Skin of body (tissue), 3 donors: ENCODE measurements at places on chromosomes 1 and 21.

DNA sequence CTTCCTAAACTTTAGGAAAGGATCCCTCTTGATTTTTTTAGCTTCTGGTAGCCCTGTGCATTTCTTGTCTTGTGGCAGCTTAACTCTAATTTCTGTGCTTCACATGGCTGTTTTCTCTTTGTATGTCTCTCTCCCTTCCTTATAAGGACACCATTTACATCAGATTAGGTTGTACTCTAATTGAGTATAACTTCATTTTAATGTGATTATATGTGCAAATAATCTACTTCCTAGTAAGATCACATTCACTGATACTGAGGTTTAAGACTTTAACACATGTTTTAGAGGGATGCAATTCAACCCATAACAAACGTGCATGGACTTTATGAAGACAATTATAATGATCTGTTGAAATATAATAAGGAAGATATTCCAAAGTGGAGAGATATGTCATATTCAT, 46.7 kb downstream of the RGS4 start:
- no peak for DNase-seq

DNA sequence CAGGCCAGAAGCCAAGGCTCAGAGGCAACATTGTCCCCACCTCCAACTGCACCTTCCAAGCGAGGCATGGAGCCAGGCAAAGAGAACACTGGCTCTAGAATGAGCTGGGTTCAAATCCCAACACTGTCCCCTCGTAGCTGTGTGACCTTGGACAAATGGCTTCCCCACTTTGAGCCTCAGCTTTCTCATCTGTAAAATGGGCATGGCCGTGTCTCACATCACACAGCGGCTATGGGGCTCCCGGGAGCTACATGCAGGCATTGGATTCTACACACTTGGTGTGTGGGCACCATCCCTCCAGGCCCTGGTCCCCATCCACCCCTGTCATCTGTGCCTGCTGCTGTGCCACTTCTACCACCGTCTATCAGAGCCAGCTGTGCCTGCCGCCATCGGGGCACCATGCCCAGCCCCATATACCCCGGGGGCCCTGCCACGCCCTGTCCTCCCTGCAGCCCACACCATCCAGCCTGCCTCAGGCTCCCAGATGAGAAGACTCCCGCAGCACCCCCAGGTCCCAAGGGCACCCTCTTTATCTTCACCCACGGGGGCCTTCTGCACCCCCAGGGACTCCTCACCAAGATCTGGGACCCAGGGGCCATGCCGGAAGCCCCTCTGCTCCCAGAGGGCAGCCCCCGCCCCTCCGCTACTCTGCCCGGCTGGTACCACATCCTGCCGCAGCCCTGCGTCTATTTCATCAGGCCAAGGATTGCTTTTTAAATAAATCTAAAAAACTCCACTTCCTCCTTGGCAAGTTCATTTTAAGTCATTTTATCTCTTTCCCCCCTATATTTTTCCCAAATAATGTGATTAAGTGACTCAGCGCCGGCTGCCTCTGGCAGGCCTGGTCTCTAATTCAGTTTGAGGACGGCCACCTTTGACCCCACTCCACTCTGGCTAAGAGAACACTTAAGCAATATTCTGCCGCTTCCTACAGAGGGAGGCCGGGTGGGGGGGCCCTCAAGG, 107.8 kb upstream of the TARDBP start:
- no peak for DNase-seq

DNA sequence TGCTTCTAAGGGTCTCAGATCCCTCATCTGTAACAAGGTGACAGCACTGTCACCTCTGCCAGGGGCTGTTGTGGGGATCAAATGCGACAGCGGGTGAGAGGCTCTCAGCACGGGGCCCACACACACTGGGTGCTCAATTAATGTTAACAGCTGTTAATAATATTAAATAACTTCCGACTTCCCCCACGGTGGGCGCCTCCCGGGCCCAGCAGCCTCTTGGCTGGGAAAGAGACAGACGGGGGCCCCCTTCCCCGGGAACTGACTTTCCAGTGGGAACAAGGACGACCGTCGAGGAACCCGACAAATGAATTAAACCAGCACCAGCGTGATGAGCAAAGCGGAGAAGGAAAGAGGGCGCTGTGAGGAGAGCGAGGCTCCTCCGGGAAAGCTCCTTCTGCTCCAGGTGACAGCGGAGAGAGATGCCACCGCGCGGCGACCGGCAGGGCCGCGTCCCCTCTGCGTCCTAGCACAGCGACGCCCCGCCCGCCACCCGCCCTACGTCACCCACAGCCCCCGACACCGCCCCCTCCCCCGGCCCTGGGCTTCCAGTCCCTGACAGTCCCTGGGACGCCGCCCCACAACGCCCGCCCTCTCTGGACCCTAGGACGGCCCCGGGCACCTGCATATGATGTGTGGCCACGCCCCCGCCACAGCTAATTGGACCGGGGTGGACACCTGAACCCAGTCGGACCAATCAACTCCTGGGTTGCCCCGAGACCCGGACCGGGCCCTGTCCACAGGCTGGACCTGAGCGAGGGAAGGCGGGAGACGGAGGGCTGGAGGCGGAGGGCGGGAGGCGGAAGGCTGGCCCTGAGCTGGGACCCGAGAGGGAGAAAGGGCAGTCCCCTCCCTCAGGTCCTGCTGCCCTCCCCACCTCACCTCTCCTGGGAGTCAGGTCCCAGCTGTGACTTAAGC, 38.2 kb downstream of the MATN1 start:
- no peak for DNase-seq

DNA sequence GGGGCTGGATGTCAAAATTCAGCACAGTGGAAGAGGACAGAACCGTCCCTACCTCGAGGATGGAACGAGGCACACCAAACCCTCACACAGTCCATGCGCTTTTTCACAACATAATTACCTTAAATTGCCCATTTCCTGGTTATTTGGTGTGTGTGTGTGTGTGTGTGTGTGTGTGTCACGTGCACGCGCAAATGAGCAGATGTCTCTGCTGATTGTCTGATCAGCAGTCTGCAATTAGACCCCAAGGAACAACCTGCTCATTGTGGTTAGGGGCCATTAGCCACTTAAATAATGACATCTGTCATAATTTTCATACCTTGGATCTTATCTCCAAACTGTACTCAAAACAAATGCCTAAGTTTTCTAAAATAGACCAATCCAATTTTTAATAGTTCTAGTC, 23.2 kb downstream of the AVPR1B start:
- no peak for DNase-seq

DNA sequence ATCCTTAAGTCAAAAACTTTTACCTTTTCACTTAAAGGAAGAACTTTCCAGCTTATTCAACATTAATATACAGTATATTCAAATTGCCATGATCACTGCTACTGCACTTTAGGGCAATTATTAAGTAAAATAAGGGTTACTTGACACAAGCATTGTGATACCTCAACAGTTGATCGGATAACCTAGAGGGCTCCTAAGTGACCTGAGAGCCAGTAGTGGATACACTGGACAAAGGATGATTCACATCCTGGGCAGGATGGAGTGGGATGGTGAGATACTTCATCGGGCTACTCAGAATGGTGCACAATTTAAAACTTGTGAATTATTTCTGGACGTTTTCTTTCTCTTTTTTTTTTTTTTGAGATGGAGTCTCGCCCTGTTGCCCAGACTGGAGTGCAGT, 54.5 kb upstream of the PPM1J start:
- no peak for DNase-seq

DNA sequence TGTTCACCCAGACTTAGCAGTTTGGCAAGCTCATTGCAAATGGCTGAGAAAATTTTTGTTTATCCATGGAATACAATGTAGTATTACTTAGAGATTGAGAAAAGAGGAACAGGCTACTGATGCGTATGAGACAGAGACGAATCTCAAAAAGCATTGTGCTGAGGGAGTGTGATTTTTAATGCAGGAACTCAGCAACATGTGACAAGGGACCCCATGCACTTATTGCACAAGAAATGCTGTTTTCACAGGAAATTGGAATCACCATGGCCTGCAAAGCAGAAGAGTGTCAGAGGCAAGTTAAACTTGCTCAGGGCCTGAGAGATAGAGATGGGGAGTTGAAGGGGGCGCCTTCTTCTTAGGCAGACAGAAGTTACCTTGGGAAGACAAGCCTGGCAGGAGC, 32.6 kb upstream of the TLR5 start:
- DNase-seq: peak; percentile 22

- no peak for DNase-seq
Measured at GRCh38 chr1:89837036-89837481, 16.2 kb downstream of the LRRC8D start.

DNA sequence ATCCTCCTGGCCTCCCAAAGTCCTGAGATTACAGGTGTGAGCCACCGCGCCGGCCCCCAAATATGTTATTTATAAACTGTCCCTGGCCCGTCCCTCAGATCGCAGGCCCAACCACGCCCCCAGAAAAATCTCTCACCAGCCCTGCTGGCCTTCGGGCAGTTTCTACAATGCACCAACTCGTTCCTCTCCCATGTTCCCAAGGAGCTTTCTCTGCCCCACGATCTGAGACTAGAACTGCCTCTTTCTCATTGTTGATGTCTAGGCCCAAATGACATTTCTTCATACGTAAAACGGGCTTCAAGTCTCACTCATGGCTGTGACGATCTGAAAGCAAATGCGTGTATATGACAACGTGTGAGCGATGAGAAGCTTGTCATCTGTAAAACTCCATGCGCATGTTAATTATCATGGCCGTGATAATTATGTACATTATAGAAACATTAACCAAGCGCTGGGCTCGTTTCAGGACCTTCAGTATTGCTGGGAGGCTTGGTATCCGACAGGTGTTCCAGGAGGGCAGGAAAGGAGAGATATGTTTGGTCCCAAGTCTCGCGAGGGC, 748 bp upstream of the NIPAL3 start:
- no peak for DNase-seq

DNA sequence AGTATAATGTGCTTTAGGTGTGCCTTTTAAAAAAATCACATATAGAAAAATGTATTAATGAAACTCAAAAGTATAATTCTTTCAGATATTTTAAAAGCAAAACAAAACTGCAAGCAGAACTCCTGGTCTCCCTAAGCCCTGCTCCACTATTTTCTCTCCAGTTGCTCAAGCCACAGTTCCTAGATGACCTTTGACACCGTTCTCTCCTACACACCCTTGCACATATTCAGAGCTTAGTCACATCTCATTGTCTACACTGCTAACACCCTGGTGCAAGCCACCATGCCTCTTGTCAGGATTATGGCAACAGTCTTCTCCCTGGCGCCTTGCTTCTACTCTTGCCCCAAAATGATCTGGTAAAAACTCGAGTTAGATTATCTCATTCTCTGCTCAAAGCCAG, 50.2 kb upstream of the ROR1 start:
- no peak for DNase-seq

GRCh38 chr1:230228236-230228897, 161.3 kb downstream of the GALNT2 start:
- DNase-seq: no peak

GRCh38 chr1:181149326-181150125, 61.0 kb downstream of the IER5 start:
- no peak for DNase-seq

DNA sequence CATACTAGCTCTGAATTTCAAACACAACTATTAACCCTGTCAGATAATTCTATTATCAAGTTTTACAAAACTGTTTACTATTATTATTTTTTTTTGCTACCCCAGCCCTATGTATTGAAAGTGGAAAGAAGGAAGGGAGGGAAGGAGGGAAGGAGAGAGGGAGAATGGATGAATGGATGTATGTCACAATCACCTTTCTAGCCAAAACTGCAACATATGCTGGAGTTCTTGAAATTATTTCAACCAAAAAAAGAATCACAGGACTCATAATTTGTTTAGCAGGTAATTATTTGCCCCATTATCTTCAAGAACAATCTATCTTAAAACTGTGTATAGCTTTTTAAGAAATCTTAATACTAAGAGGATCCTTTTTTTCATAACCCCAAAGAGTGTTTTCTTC, 5.4 kb downstream of the NRIP1 start:
- DNase-seq: no peak

GRCh38 chr1:230797942-230798365, 50.8 kb downstream of the CAPN9 start:
- DNase-seq: peak; percentile 68

DNA sequence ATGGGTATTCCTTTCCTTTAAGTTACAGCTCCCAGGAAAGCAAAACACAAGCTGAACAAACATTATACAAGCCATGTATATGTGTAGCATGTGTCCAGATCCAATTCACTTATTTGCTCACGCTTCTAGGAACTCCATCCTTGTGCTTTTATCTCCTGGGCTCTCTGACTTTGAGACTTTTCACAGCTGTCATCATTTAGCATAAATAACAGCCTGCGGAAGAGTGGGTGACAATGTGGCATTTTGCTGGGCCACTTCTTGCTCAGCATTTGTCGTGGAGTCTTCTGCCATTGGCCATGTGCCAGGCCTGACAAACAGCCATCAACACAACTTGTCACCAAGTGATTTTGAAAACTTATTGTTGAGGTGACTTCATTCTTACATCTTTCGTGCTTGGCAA, 164.3 kb downstream of the KIF26B start:
- DNase-seq: peak; percentile 25

DNA sequence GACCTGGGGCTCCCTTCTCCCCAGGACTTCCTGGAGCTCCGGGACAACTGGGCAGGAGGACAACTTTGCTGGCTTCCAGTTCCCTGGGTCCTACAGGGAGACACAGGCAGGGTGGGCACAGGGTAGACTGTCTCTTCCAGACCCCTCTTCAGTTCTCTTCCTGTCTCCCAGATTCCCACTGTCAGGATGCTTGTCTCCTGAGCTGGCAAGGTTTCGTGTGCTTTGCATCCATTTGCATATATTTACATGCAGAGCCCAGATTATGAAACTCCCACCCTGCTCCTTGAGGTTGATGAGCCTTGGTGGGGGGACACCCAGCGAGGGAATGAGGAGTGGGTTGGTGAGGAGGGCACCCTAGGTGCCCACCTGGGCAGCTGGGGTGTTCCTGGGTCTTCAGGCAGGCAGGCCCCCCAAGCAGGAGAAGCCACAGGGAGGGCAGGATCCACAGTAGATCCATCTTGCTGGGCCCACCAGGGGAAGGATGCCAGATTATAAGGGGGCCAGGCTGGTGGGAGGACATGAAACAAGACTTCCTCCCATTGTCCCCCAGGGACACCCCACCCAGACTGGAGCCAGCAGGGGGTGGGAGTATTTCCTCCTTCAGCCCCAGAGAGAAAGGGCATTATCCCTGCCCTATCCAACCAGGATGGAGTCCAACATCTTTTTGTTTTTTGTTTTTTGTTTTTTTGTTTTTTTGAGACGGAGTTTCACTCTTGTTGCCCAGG, at the start of gene FCN3:
Gene FCN3 (minus strand): TSS at position 463 of the 725 bp plus-strand sequence. CDS start 6 bp downstream, at position 457.
- no peak for DNase-seq

GRCh38 chr1:194293851-194294405, 1107.5 kb upstream of the B3GALT2 start:
- peak; percentile 46 for DNase-seq

- no peak for DNase-seq
Measured at GRCh38 chr1:233368106-233368788, 40.7 kb downstream of the MAP3K21 start.

- no peak for DNase-seq
Measured at GRCh38 chr1:245330951-245331350, 176.2 kb downstream of the KIF26B start.
